ENCODE measurements at places on chromosomes 7 and 10.

GRCh38 chr10:49500412-49500811 is 38.5 kb downstream of the ERCC6 start:
- no peak overlapping the region for H3K27ac ChIP-seq
- no peak for DNase-seq
- peaks cover 30% of the 10 kb centered on the region for H3K36me3 ChIP-seq
- peaks cover 19% of the 10 kb centered on the region for H3K4me1 ChIP-seq
- H3K4me3 ChIP-seq, result no peak overlapping the region

- H3K27ac ChIP-seq, result no peak overlapping the region
- no peaks in the 10 kb centered on the region for H3K4me1 ChIP-seq
- H3K27me3 ChIP-seq, result peaks cover 18% of the 10 kb centered on the region
- no peak for DNase-seq
These were observed 26.1 kb upstream of the LAMB1 start for GRCh38 chr7:108029034-108029433.

DNA sequence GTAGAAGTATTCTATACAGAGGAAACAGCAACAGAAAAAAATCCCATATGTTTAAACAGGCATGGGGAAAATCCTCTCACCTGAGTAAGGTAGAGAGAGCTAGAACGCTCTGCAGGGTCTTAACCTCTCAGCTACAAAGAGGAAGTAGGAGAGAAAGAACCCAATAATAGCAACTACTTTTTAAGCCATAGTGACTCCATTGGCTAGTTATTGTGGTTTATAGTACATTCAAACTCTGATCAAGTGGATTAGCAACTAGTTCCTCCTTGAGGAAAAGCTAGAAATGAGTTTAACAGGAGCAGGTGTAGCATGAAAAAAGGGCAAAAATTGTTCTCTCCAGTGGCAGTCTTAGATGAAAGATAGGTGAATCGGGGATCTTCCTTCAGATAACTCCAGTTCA is 89.7 kb downstream of the HGF start:
- H3K27me3 ChIP-seq, result no peaks in the 10 kb centered on the region
- no peaks in the 10 kb centered on the region for H3K36me3 ChIP-seq
- no peak overlapping the region for H3K27ac ChIP-seq
- H3K4me3 ChIP-seq, result no peak overlapping the region
- DNase-seq, result no peak
- H3K4me1 ChIP-seq, result no peaks in the 10 kb centered on the region

DNA sequence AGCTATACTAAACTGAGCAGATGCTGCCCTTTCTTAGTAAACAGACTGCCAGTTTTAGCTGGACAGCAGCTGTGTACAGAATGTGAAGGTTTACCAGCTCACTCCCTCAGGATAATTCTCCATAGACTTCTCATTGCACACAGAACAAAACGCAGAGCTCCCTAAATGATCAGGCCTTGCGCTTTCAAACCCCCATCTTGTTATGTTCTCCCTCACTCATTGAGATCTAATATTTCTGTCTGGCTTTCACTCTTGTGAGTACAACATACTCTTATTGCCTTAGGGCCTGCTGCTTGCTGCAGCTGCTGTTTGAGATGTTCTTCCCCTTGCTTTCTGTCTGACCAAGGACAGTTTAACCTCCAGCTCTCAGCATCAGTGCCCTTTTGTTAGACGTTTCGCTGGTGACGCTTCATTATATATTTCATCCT is 17.3 kb downstream of the VWDE start:
- H3K36me3 ChIP-seq, result no peaks in the 10 kb centered on the region
- no peaks in the 10 kb centered on the region for H3K4me1 ChIP-seq
- H3K4me3 ChIP-seq, result no peak overlapping the region
- no peaks in the 10 kb centered on the region for H3K27me3 ChIP-seq

DNA sequence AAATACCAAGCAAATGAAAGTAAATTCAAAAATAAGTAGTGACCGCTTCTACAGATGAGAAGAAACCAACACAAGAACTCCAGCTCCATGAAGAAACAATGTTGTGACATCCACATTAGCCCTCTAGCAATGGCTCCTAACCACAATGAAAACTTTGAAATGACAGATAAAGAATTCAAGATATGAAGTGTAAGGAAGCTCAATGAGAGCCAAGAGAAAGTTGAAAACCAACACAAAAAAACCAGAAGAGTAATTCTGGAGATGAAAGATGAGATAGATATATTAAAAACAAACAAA is 68.2 kb upstream of the DDC start:
- peaks cover 15% of the 10 kb centered on the region for H3K36me3 ChIP-seq
- H3K27ac ChIP-seq, result peak overlapping the region; percentile 18
- H3K27me3 ChIP-seq, result peaks cover 30% of the 10 kb centered on the region
- no peak overlapping the region for H3K4me3 ChIP-seq

DNA sequence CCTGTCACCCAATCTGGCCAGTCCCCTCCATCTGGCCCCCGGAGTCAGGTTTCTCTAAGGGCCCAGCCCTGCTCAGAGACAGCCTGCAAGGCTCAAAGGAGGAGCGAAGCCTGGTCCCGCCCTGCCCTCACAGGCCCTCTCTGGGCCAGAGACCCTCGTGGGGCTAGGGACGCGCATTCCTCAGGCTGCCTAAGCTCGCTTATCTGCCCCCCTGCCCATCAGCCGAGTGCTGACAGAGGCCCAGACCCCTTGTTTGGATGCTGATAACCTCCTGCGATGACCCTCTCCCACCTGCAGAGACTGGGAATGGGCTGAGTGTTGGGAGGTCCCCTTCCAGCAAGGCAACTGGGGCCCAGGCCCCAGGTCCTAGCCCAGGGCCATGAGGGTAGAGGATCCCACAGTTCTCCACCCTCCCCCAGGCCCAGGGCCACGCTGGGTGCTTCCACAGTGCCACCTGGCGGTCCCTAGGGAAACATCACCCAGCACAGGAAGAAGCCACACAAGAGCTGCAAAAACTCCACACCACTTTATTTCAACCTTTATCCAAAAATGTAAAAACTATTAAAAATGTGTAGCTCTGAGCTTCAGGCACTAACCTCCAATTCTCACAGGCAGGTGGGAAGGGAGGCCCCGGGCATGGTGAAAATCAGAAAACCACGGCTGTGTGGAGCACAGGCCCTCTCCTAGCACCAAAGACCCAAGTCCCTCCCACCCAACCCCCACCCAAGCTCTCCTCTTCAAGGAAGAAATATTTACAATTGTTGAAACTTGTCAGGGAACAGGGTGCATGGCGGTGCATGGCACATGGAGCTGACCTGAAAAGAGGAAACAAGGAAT is 2.2 kb downstream of the NPM3 start:
- H3K4me1 ChIP-seq, result peaks cover 42% of the 10 kb centered on the region
- H3K36me3 ChIP-seq, result peaks cover 27% of the 10 kb centered on the region
- H3K27me3 ChIP-seq, result peaks cover 24% of the 10 kb centered on the region
- DNase-seq, result peak; percentile 70
- H3K4me3 ChIP-seq, result peak overlapping the region; percentile 47
- no peak overlapping the region for H3K27ac ChIP-seq

DNA sequence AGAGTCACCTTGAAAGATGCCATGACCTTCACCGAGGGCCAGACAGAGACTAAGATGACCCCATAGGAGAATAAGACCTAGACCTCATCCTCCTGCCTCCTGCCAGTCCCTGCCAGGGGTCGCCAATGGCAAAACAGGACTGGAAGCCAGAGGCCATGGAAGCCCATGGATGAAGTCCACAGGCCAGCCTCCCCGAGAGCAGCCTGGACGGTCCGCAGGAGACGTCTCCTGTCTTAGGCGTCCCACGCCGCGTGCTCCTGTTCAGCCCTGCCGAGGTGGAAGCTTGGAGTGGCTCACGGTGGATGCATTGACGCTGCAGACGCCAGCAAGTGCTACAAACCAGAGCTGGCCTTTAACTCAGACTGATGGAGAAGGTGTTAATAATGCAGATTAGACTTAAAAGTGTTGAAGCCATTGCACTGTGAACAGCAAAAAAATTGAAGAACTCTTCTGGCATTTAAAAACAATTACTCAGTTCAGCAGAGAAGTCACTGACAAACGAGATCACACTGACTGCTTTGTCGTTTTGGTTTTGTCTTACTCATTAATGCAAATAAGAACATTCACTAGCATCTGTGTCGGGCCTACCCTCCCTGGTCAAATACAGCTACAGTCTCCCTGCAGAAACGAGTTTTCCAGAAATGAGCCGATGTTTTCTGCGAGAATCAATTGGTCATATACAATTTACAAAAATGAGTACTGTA is 38.1 kb upstream of the FAM20C start:
- H3K27me3 ChIP-seq, result peaks cover 2% of the 10 kb centered on the region
- no peak overlapping the region for H3K27ac ChIP-seq

DNA sequence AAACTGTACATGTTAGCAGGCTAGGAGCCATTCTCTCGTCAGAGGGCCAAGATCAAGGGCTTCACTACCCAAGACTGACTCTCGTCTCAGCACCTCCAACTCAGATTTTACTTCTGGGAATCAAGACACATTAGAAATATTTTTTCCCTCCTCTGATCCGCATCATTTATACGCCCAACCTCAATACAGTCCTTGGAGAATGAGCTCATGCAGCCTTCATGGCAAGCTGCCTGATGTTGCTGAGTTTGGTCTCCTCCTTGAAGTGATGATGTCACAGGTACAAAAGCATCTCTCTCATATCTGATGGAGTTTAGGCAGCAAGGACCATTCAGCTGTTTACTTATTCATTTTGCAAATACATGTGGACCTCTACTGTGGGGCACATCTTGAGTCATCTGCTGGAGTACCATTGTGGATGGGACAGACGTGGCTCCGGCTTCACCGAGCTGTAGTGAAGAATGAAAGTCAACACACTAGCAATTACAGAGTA is 114.0 kb downstream of the BMPER start:
- H3K36me3 ChIP-seq, result no peaks in the 10 kb centered on the region
- no peaks in the 10 kb centered on the region for H3K27me3 ChIP-seq
- H3K27ac ChIP-seq, result no peak overlapping the region
- H3K4me1 ChIP-seq, result no peaks in the 10 kb centered on the region
- DNase-seq, result no peak

DNA sequence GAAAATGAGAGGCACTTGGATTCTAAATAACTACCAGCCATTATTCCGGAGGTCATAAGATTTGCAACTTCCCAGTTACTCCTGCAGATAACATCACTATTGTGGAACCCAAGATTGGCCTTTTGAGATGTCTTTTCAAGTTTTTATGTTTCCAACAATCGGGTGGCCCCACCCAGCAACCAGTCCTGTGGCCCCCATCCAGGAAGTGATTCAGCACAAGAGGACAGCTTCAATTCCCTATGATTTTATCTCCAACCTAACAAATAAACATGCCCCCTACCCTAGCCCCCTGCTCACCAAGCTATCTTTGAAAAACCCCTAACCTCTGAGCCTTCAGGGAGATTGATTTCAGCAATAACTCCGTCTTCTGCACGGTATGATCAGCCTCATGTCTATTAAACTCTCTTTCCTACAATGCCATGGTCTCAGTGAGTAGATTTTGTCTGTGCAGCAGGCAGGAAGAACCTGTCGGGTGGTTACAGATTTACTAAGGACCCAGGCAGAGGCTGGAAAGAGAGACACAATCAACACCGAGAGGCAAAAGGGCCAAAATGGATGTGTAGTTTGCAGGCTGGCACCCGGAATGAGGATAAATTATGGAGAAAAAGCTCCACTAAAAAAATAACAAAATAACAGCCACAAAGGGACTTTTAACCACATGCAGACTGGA is 83.9 kb upstream of the UNC5B start:
- H3K27ac ChIP-seq, result no peak overlapping the region
- peaks cover 6% of the 10 kb centered on the region for H3K4me1 ChIP-seq
- peaks cover 18% of the 10 kb centered on the region for H3K27me3 ChIP-seq
- no peak for DNase-seq
- no peaks in the 10 kb centered on the region for H3K36me3 ChIP-seq

DNA sequence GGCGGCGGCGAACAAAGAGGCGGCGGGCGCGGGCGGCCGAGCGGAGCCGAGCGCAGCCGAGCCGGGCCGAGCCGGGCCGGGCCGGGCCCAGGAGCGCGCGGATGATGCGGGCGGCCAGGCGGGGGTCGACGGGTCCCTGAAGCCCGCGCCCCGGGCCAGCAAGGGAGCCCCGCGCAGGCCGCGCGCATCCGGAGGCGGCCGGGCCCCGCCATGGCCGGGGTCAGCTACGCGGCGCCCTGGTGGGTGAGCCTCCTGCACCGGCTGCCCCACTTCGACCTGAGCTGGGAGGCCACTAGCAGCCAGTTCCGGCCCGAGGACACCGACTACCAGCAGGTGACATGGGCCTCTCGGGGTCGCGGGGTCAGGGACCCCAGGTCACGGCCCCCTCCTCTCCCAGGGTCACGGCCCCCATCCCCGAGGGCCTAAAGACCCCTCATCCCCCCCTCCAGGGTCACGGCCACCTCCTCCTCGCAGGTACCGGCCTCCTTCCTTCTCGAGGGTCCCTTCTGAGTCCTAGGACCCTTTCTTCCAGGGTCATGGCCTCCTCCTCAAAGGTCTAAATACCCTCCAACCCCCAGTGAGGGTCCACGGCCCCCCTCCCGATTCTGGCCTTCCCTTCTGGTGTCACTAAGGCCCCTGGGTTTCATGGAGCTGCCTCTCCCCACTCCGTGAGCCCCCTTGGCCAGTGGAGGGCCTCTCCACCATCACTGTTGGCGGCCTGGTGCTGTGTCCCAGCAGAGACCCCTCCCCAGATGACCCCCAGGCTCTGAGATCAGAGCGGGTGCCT is at the start of gene TTYH3:
Gene TTYH3 (plus strand): TSS at position 41 of the 787 bp plus-strand sequence. CDS start 170 bp downstream, at position 211.
- peaks cover 16% of the 10 kb centered on the region for H3K4me1 ChIP-seq
- no peak for DNase-seq
- H3K27ac ChIP-seq, result peak within 1 kb of the TSS; percentile 88

GRCh38 chr10:104910712-104911111 is 269.6 kb downstream of the SORCS3 start:
- no peak overlapping the region for H3K27ac ChIP-seq
- no peaks in the 10 kb centered on the region for H3K36me3 ChIP-seq
- peaks cover under 1% of the 10 kb centered on the region for H3K27me3 ChIP-seq
- no peak overlapping the region for H3K4me3 ChIP-seq

GRCh38 chr7:7675686-7676085 is 35.1 kb downstream of the UMAD1 start:
- no peak overlapping the region for H3K4me3 ChIP-seq
- H3K36me3 ChIP-seq, result peaks cover 33% of the 10 kb centered on the region
- peaks cover 29% of the 10 kb centered on the region for H3K4me1 ChIP-seq
- no peaks in the 10 kb centered on the region for H3K27me3 ChIP-seq

DNA sequence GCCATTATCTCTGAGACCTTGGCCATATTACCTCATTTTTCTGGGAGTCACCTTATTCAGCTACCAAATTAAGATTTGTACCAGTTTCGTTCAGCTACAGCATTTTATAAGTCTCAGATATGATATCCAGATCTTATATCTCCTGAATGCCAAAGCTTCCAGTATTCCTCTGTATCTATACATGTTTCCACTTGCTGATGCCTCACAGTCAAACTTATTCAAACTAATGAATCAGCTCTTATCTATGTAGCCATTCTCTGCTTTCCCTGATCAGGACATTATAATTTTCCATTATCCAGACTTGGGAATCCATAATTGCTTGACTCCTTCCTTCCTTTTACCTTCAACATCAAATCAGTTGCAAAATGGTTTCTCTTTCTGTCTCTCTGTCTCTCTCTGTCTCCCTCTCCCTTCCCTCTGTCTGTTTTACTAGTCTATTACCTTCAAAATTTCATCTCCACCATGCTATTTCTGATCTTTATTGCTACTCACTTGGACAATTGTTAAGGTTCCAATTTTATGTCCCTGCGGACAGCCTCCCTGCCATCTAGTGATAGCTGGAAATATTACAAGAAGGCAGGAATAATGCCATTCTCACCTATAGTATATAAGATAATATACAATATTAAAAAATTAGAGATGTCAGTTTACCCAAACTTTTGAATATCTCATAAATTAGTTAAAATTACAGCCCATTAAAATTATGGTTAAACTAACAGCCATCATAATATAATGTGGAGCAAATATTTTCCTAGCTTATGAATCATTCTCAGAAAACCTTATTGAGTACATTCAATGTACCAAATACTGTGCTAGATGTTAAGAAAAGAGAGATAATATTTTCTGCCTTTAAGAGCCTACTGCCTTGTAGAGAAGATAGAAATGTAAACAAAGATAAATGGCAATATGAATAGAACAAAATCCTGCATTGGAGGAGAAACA is 89.8 kb downstream of the PCLO start:
- no peaks in the 10 kb centered on the region for H3K4me1 ChIP-seq
- no peak for DNase-seq
- no peak overlapping the region for H3K4me3 ChIP-seq
- no peak overlapping the region for H3K27ac ChIP-seq
- no peaks in the 10 kb centered on the region for H3K36me3 ChIP-seq

All from T-helper 2 cell treated with Interferon-gamma antibody and Interleukin-4, amounts not matched to agents 5 μg/mL and 100 μg/mL, for 36 hours (primary cell).